ENCODE measurements at places on chromosomes 2 and 18.
A peak's percentile ranks its signal among the peaks of the same experiment; 100 is the strongest.

DNA sequence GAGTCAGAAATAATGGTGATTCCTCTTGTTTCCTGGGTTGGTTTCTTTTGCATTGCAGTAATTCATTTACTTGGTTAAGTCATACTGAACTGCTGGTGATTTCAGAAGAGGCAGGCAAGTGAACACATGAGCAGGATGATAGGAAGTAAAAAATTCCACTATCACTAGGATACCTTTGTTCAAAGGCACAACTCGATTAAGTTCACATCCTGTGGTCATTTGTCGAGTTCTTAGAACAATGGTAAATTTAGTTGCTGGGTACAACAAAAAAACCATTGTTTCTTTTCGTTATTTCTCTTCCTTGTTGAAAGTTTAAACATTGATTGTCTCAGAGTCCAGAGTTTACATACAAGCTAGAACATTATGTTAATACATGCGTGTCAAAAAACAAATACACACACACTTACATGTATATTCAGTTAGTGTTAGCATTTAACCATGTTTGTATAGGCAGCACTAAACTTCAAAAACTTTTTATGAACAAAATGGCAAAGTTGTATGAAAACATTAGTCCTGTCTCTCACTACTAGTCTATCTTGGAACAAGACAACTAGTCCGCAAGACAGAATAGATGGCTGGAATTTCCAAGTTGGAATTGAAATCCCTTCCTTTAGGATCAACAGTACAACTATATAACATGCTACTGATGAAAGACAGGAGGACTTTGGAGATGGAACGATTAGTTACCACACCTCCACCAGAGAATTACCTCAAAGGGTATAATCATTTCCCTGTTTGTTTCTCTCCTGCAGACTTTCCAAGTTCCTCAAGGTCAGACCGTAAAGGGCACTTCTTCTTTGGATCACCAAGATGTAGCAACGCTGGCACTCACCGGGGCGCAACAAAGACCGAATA lies 26.2 kb downstream of the STK39 start:
- no peak for DNase-seq

- DNase-seq, result peak; percentile 22
Observed at GRCh38 chr2:218631837-218632236, 24.1 kb downstream of the PLCD4 start.

DNA sequence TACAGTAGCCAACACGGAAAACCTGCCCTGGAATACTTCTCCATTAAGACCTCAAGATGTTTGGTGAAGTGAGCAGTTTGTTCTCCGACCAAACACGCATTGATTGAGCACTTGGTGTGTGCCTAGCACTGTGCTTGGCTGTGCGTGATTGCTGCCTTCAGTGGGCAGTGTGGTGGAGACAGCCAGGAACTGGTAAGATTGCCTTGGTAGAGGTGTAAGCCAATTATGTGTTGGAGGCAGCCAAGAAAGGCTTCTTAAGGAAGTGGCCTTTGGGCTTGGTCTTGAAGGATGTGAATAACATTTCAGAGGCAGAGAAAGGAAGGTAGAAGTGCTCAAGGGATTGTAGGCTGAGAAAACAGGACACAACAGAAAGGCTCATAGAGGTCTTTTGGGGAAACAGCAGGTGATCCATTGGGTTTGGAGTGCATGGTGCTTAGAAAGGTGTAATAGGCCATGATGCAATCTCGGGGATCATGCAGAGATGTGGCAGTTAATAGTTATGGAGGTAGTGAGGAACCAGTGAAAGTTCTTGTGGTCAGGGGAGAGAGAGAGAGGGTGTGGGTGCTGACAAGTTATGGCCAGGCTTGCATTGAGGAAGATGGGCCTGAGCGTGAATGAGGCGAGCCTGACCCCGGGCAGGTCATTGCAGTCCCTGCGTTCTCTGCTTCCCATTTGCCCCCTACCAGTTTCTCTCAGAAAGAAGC lies 6.3 kb downstream of the B3GNT2 start:
- no peak for DNase-seq

DNA sequence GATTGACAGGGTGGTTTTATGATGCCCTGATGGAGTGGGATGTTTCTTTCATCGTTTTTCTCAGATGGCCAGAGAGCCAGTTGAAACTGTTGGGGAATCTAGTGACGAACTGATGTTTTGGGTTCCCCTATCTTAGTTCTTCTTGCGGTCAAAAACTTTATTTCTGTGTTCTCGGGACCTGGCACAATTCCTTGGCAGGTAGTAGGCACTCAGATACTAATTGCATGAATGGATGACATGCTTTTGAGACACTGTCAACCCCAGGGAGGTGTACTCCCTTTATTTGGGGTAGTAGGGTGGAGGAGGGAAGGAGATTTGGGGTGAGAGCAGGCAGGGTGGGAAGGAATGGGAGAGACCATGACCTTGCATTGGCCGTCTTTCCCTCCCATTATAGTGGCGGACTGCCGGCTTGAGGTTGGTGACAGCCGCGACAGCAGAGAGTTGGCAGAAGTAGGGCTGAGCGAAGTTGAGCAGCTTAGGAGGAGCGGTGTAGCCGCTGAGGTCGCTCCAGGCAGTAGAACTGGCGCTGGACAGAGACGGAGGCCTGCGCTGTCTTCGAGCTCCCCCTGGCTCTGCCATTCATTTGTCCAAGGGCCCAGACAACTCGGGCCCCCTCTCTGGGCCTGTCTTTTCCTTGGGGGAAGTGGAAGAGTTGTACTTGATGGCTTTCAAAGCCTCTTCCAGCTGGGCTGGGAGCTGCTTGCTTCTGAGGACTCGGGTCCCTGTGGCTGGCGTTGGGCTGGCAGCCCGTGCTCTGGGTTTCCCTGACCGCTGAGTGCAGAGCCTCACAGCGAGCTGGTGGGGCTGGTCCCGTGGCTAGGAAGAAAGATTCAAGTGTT lies 2.6 kb downstream of the TET3 start:
- DNase-seq, result no peak

GRCh38 chr2:4427083-4427482 lies 723.7 kb downstream of the DCDC2C start:
- DNase-seq, result no peak
